CD4-positive, alpha-beta T cell treated with Interleukin-21 for 1 hour (primary cell): ENCODE measurements at places on chromosomes 12 and 14.

- DNase-seq: no peak
These were observed 52.2 kb upstream of the CFL2 start for GRCh38 chr14:34766606-34767005.

DNA sequence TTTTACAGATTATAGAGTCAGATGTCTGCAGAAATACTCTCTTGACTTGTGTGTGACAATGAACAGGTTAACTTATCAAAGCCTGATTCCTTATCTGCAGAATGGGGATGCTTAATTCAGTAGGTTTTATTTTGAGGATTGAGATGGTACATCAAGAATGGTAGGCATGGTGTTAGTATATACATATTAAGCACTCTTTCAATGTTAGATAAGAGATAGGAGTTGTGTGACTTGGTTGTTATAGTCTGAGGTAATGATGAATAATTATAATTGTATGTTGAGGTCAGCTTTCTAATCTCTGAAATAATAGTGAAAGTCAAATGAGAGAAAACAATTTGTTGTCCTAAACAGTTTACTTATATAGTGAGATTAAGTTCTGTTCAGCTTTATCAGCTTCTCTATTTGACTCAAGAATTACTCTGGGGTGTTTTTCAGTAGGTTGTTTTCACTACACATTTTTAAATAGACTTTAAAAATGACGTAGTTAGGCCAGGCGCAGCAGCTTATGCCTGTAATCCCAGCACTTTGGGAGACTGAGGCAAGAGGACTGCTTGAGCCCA lies 11.9 kb downstream of the PALS1 start:
- DNase-seq: no peak

GRCh38 chr12:68261896-68262295 lies 8.5 kb upstream of the IL22 start:
- no peak for DNase-seq

DNA sequence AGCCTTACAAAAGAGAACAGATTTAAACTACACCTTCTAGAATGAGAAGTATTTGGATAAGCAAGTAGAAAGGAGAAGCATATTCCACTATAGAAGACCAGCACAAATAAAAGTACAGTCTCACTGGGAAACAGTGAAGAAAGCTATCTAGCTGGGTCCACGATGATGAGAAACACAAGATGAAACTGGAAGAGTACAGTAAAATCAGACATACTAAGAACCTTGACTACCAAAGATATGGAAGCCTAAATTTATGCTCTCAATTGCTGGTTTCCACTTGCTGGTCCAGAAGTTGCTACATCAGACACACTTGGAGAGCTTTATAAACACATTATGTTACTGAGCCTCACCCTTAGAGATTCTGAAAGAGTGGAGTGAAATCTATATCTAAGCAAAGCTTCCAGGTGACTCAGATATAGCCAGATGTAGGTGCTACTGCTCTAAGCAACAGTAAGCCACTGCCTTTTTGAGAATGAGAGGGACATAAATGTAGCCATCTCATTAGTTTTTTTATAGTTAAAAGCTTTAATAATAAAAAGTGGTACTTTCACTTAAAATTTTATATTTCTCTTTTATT lies 96.3 kb upstream of the BBS10 start:
- no peak for DNase-seq

DNA sequence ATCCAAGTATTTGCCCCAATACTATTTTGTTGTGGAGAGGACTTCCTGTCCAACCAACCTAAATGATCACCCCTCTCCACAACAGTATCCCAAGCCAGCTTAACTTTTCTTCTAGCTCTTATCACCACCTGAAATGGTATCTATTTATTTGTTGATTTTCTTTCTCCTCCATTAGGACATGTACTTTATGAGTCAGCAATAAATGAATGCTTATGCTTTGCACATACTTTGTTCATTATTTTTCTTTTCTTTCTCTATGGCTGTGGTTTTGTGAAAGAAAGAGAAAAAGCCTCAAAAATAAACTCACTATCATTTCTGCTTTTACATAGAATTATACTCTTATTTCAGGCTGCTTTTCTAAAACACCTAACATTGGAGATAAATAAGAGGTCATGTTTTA lies 371.3 kb downstream of the NELL2 start:
- no peak for DNase-seq

- DNase-seq: peak; percentile 36
These were observed 16.0 kb upstream of the OR6S1 start for GRCh38 chr14:20657216-20658211.

DNA sequence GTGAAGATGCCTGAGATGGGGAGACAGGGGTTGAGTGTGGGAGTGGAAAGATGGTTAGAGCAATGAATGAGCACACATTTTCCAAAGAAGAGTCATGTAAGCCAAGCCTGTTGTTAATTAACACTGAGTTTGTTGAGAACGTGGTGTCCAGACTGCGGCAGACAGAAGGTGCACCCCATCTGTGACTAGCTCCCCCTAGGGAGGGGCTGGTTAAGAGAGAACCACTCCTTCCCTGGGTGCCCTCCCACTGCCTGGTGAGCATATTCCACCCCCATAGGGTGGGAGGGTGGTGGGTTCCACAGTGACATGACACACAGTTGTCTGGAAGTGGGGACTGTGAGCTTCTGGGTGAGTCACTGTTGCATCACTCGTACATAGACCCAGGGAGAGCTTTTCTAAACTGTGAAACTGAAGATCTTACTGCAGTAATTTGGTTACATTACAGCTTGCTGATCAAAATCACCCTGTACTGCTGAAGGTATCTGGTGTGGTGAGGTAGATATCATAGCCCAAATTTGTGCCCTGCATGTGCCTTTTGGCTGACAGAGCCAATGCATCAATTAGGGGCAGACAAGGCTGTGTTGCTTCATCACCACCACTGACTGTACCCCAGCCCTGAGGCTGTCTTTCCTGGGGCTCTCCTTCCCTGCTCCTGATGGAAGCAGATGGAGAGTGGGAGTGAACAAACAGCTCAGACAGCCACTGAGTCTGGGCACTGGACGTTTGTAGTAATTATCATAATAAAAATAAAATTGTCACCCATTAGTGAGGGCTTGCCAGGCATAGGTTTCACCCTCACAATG lies 150.9 kb downstream of the EMP1 start:
- no peak for DNase-seq

DNA sequence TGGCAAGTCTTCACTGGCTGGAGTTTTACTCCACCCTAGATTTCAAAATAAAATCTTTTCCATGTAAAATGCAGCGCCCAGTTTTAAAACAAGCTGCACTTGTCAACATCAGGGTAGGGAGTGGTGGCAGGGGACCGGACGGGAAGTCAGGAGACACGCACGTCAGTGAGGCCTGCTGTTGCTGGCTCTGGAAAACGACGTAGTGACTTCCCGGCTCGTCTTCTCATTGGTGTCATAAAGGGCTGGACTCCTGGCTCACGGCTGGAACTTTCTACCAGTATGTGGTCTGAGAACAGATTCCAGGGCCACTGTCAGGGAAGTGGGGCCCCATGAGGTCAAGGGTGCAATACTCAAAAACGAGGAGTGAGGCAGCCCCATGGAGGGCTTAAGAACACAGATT lies 64.2 kb upstream of the FOXN3 start:
- no peak for DNase-seq

- no peak for DNase-seq
These were observed 193.7 kb upstream of the DIO3 start for GRCh38 chr14:101367421-101368261.

- no peak for DNase-seq
These were observed 887.8 kb downstream of the TRHDE start for GRCh38 chr12:73159954-73160353.

GRCh38 chr12:10395390-10395998 lies 5.7 kb upstream of the KLRK1 start:
- DNase-seq: peak; percentile 76

DNA sequence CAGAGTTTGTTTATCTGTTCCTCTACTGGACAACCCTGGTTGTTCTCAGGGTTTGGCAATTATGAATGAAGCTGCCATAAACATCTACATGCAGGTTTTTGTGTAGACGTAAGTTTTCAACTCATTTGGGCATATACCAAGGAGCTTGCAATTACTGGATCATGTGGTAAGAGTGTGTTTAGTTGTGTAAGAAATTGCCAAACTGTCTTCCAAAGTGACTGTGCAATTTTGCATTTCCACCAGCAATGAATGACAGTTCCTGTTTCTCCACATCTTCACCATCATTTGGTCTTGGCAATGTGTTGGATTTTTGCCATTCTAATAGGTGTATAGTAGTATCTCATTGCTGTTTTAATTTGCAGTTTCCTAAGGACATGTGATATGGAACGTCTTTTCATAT lies 39.8 kb upstream of the FBXO33 start:
- no peak for DNase-seq

DNA sequence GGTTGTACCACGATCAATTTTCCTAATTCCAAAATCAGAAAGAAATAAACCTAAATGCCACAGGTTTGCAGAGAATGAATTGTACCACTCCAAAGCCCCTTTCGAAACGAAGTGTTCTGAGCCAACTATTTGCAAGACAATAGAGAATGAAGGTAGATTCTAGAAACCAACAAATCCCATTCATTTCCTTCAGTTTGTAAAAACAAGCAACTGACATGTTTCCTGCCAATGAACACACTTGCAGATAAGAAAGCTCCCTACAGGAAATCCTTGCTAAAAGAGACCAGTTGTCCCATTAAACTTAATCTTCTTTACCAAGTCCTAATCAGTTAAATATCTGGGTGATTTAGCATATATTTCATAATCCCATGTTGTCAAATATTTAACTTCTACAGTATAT lies 198.4 kb upstream of the FOXN3 start:
- no peak for DNase-seq

- DNase-seq: no peak
These were observed 13.9 kb upstream of the UBC start for GRCh38 chr12:124928095-124928911.

DNA sequence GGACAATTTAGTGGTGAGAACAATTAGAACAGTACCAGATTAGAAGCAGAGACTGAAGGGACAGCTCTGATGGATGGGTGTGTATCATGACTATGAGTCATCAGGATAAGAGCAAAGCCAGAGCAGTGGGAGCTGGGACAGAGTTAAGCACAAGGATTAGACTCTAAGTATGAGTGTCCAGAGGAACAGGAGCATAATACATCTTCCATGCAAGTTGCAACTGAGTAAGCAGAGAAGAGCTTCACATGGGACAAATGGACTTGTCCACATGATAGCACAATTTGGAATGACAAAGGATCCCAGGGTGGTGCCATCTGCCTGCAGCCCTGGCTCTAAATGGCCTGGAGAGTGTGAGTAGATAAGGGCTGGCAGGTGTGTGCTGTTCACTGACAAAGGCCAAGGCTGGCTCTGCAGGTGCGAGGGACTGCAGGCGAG lies 226.4 kb upstream of the CAND1 start:
- no peak for DNase-seq

GRCh38 chr12:124736115-124737039 lies 127.3 kb downstream of the SCARB1 start:
- no peak for DNase-seq

- DNase-seq: no peak
These were observed 18.4 kb downstream of the SETD3 start for GRCh38 chr14:99462210-99462609.

DNA sequence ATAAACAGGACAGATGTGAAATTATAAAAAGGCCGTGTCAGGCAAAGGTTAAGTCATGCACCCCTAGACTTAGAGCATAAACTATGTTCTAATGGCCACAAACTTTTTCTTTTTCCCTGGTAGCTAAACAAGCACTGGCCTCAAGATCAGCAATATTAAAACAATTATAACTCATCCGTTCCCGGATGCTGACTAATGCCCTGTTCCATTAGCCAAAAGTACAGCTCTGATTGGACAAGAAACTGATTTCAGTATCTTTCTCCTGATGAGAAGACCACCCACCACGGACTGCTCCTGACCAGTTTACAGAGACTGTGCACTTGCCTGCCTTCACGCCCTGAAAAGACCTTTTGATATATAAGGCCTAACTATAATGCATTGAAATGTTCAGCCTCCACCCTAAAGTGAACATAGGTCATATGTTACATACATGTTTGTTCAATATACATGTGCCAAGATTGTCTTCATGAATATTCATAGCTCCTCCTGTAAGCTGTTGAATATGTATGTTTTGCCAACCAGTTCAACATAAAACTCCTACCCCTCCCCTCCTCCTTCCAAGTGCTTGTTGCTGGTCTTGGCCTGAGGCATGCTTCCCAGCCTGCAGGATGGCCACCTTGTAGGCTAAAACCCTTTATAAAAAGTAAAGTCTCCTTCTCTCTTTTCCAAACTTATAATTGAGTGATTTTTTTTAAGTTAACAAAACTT lies 162.0 kb downstream of the IPO8 start:
- no peak for DNase-seq

- DNase-seq: no peak
These were observed 35.1 kb upstream of the TBC1D15 start for GRCh38 chr12:71804505-71804904.

DNA sequence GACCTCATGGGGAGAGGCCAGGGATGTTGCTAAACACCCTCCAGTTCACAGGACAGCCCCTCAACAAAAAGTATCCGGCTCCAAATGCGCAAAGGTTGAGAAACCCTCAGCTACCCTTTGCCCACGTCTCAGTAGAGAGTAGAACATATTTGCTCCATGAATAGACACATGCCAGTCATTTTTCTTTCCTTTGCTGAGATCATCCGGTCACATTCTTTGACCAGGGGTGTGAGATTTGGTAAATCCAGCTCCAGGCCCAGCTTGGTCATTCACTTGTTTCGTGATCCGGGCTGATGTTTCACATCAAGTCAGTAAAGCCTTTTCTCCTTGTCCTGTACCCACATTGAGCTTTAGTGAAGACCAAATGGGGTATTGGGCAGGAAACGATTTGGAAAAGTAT lies 83.6 kb upstream of the LHX5 start:
- DNase-seq: no peak

DNA sequence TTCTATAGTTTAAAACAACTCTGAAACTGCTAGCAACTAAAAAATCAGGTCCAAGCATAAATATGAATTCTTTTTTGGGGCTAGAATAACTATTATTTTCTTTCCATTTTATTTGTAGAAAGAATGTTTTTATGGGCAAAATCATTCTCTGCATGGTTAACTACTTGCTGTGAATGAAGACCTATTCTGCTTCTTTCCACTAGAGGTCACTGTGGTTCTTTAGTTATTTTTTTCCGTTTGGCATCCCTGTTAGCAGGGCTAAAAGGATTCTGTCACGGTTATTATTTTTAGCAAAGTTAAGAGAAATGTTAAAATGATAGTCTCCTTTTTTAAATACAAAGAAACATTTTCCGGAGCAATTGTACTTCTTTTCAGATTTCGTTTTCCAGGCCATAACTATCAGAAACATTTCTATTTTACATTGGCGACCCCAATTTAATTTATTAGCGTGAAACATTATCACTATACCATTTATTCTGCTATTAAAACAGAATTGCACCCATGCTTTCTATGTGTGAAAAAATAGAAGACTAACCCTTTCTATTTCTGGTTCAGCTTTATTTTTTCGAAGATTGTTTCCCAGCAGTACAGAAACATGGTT lies 404.8 kb downstream of the ATP23 start:
- DNase-seq: peak; percentile 23

GRCh38 chr12:94261786-94262185 lies 113.4 kb downstream of the PLXNC1 start:
- DNase-seq: no peak

- DNase-seq: peak; percentile 87
These were observed 240.1 kb upstream of the OR4E1 start for GRCh38 chr14:21913759-21914158.
